Hypothalamus (tissue), 51 donors: ENCODE measurements at places on chromosomes 3 and 15.

DNA sequence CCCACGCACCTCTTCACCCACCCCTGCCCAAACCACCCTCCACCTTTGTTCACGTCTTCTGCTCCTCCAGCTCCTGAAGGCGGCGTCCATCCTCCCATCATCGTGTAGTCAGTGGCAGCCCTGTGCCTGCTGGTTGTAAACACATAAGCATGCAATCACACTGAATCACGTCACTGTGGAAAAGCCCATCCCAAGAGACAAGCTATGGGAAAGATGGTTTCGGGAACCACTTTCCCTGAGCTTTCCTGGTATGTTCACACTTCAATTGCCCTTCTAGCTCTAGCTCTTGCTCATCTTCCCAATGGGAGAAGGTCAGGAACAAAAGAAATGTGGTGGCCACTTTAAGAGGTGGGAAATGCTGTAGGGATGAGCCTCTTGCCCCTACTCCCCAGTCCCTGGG, 14.4 kb upstream of the GOLGA8J start:
- DNase-seq, result no peak

DNA sequence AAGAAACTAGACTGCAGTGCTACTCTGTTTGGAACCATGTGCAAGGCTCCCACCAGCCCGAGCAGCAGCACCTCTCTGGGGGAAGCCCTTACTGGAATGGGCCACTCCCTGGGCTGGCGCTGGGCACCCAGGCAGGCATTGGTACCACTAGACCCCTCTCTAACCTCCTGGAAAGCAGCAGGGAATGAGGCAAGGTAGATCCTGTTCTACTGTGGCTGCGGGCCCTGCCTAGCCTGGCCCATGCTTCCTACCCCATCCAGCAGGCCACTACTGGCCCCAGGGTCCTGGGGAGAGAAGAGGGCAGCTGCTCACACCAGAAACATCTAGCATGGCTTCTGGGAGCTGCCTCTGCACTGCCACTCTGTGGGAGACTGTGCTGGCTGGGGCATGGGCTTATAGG, 44.8 kb downstream of the MESD start:
- DNase-seq, result no peak

- no peak for DNase-seq
Measured at GRCh38 chr15:51982770-51983103, 11.2 kb upstream of the LEO1 start.

GRCh38 chr3:14422016-14422963, 19.9 kb downstream of the SLC6A6 start:
- DNase-seq, result no peak

GRCh38 chr3:79542-79941, 117.0 kb upstream of the CHL1 start:
- DNase-seq, result no peak

DNA sequence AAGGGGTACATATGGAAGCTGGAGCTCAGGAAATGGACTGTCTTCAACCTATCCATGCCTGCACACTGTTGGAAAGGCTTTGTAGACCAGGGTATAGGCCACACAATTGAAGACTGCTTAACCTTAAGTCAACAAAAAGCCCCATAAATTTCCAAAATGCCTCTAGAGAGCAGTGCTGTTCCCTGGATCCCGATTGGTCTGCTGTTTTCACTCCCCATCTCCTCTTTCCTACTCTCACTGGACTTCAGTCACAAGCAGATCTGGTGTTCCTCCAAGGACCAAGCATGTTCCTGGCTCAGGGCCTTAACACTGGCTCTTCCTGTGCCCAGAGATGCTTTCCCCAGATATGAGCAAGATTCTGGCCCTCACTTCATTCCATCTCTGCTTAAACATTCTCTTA, 22.8 kb upstream of the LRRC34 start:
- no peak for DNase-seq

DNA sequence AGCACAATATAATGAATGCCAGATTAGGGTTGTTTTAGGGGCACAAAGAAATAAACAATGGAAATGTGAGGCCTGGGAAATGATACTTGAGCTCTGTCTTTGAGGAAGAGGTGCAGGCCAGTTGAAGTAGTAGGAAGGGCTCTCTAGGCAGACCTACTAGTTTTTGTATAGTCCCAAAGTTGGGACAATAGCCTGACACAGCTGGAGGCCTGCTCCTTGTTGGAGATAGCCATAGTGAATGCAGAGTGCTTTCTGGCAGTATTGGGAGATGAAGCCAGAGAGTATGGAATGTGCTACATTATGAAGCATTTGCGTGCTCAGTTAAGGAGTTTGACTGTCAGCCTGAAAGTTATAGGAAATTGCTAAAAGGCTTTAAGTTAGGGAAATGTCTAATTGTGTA, 251.2 kb upstream of the ZPLD1 start:
- no peak for DNase-seq

DNA sequence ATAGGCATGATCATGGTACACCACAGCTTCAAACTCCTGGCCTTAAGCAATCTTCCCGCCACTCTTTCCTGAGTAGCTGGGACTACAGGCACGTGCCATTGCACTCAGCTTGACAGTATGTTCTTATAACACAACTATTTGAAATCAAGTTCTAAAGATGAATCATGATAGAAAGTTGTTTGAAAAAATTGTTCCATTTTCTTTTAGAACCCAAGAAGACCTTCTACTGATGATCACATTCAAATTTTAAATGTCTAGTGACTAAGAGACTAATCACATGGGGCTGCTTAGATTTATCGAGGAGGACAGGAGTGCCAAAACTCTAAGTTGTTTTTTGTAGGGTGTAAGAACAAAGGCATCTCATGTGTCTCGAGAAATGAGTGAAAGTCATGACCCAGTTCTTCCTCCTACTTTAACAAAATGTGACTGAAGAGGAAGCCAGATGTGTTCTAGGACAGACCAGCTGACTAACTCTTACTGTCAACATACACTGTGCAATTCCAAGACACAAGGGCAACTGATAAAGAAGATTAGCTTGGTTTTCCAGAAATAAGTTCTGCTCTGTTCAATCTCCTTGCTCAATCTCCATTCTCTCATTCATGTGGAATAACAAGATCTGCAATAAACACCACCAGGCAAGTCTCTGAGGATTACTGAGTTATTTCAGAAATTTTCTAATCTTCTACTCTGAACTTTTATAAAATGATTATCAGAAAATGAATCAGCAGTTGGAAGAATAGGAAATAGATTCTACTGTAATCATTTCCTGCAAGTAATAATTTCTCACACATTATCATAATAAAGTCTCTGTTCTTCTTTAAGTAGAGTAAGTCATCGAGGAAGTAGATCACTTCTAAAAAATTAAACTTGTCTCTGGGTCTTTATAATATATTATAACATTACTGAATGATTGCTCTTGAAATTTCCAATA, 122.6 kb upstream of the CCNL1 start:
- no peak for DNase-seq

- DNase-seq, result no peak
Measured at GRCh38 chr3:146747928-146748327, 142.8 kb upstream of the PLSCR5 start.

GRCh38 chr3:31979001-31979697, 1.9 kb downstream of the OSBPL10 start:
- DNase-seq, result no peak

DNA sequence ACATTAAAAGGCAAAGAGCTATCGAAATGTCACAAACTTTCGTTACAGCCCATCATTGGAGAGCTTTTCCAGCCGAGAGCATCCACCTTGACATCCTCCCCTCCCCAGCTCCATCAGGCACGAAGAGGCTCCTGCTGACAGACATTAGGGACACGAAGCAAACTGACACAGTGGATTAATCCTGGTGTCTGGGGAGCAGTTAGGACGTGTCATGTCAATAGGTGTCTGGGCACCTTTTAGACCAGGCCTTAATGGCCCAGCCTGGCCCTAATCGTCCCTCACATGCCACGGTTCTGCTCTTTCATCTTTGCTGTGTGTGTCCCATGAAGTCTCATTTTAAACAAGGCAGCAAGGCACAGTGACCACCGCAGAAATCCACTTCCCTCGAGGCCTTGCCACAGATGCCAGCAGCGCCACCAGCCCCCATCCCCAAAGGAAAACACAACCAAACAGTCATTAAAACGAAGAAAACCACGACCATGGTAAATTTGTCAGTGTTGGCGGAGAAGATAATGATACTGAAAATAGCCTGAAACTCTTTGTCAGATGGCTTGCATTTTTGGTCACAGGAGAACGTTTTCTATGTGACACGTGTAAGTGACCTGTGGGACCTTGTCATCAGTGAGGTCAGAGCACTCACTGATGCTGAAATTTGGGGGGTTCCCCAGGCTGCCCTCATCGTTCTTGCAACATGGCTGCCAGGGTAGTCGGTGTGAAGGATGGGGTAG, 16.3 kb upstream of the PCSK6 start:
- DNase-seq, result no peak

DNA sequence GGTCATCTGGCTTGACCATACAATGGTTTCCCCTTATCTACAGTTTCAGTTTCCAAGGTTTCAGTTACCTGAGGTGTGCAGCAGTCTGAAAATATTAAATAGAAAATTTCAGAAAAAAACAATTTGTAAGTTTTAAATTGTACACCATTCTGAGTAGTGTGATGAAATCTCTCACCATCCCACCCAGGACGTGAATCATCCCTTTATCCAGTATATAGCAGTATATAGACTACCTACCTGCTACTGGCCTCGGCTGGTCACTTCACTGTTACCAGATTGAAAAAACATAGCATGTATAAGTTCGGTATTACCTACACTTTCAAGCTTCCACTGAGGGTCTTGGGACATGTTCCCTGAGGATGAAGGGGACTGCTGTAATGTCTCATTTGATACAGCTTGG, 12.0 kb downstream of the ARIH1 start:
- DNase-seq, result no peak

- no peak for DNase-seq
Measured at GRCh38 chr15:66985653-66986052, 79.7 kb upstream of the SMAD3 start.

GRCh38 chr15:53762916-53763315, 3.5 kb upstream of the WDR72 start:
- no peak for DNase-seq

- DNase-seq, result no peak
Measured at GRCh38 chr3:45976191-45977091, 19.2 kb downstream of the FYCO1 start.

DNA sequence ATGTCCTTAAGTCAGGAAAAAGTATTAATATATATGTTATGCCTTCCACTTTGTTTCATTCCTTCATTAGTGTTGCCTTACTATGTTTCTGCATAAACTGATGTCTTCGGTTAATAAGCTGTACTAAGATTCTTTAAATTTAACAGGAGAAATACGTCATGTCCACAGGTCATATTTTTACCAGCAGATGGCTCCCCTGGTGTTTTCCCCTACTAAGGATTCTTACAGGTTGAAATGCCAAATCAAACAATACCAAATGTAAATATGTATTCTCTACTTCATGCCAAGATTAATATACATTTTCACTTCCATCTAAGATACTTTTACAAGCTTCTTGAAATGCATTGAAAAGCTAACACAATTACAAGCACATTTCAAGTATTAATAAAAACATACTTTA, 1602.1 kb downstream of the SI start:
- DNase-seq, result no peak

GRCh38 chr15:68389041-68389930, 42.7 kb downstream of the ITGA11 start:
- DNase-seq, result no peak

- no peak for DNase-seq
Measured at GRCh38 chr15:72231833-72232478, 966 bp upstream of the PKM start.

DNA sequence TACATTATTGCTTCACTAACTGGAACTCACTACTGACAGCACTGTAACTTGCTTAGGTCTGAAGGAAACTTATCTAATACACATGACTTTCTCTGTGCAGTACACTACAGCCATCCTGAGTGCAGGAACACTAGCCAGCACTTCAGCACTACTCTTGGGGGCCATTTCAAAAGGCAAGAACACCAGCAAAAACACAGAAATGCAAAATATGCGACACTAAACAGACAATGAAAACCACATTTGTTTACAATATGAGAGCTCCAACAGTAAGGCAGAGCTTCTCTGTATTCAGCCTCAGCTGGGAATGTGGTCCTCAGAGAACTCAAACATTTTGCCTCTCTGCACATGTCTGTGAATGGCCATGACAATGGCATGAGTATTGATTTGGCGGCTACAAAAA, 109.6 kb downstream of the ARRDC4 start:
- no peak for DNase-seq

- DNase-seq, result no peak
Measured at GRCh38 chr15:98772895-98773294, 124.6 kb downstream of the IGF1R start.

DNA sequence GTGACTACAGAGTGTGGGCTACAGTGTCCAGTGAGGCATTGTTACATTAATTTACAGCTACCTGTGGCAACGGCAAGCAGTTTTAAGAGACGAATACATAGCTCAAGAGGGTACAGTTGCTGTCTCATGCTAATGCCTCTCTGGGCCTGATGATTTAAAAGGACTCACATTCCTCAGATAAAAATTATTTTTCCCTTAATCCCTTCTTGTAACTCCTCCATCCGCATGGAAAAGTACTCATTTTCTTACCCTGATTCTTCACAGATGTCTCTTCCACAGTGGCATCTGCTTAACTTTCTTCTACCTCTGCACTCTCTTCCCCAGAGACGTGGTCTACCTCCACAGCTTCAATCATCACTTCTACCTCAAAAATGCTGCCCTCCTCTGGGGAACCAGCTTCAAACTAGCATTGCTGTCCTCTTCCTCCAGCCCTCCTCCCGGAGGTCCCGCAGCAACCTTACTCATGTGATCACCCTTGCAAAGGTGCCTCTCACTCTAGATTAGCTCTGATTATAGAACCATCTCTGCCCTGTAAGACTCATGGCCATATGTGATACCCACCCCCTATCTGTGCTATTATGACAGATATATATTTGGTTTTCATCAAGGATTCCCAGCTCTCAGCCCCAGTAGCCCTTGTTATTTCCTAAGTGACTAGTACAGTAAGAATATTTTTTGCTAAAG, 21.4 kb upstream of the ABHD17C start:
- DNase-seq, result no peak

- DNase-seq, result no peak
Measured at GRCh38 chr3:181253796-181254195, 264.3 kb upstream of the DNAJC19 start.

DNA sequence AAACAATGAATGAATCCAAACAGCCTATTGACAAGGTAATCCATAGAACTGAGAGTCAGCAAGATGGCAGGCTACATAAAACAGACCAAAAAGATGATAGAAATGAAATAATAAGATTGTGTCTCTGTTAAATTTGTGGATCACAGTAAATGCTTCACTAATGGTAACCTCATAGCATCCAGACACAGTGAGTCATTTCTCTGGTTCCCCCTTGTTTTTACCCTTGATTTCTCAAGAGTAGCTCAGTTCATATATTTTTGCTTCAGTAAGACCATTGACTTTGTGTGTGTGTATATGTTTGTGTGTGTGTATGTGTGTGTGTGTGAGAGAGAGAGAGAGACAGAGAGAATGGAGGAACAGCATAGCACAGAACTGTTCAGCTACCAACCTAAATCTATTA, 546.9 kb downstream of the RBMS3 start:
- no peak for DNase-seq

DNA sequence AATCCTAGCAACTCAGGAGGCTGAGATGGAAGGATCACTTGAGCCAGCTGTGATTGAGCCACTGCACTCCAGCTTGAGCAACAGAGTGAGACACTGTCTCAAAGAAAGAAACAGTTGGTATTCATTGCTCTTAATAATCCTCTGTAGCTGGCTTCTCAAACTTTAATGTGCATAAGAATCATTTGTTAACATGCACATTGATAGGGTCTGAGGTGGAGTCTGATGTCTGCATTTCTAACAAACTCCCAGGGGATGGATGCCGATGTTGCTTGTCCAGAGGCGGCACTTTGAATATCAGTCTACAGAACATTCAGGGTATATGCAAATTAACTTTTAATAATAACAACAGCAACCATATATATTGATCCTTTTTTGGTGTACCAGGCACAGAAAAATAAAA, 39.9 kb downstream of the NKIRAS1 start:
- no peak for DNase-seq
